Cortex of kidney (tissue), 1 donor: ENCODE measurements at places on chromosomes 1 and 21.

DNA sequence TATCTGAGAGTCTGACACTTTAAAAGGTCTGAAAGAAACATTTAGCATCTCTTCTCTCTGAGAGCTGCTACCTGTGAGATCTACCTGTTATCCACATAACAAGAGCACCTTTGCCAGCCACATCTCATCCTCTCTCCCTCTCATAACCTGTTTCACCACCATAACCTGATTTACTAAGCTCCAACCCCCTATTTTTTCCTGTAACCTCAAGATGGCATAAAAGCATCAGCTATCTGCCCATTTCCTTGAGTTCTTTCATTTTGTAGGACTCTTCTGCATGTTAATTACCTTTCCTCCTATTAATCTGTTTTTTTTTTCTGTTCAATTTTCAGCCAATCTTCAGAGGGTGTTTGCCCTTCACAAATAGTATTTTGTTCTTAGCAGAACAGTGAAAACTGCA, 136.5 kb upstream of the KCNK1 start:
- no peak for DNase-seq

GRCh38 chr1:98315309-98315708, 346.2 kb upstream of the SNX7 start:
- no peak for DNase-seq

DNA sequence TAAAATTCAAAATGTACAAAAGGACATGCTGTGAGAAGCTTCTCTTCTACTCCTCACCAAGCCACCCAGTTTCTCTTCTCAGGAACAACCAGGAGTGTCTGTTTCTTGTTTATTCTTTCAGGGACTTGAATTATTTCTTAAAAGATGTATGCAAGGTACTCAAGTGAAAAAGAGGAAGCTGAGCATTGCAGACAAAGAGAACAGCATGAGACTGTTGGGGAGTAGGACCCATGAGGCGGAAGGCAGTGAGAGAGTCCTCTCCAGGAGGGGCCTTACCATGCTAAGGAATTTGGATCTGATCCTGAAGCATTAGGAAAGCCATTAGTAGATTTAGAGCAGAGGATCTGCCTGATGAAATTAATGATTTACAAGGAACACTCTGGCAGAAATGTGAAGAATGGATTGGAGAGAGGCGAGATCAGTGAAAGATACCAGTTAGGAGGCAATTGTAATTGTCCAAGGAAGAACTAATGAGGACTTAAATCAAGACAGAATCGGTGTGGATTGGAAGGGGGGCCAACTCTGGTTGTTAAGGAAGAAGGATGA, 14.7 kb upstream of the SSX2IP start:
- DNase-seq = no peak

GRCh38 chr1:33332357-33332789, 11.5 kb upstream of the A3GALT2 start:
- no peak for DNase-seq

GRCh38 chr1:111559736-111560279, 56.4 kb upstream of the ADORA3 start:
- no peak for DNase-seq

DNA sequence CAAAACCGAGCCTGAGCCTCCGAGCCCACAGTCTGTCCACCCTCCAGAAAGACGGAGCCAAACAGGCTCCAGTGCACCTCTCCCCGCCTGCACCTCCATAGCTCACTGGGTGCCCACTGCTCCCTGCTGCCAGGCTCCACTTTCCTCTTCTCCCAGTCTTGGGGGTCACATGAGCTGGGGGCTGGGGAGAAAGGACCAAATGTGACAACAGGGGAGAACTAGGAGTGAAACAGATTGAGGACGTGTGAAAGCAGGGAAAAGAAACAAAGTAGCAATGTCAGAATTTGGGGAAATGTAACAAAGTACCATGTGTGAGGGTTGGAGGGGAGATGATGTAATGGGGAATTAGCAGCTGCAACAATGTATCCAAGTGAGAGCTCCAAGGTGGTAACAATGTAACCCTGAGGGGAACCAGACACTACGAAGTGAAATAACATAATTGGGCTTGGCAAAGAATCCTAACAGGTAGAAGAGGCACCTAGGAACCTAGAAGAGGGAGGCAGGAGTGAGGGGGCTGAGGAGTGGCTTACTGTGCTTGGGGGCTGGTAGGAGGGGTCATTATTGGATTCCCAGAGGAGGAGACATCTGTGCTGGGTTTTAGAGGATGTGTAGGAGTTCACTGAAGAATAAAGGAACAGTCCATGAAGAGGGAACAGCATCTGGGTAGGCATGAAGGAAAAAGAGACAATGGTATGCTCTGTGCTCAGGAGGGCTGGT, 12.5 kb downstream of the SDC3 start:
- DNase-seq = no peak

DNA sequence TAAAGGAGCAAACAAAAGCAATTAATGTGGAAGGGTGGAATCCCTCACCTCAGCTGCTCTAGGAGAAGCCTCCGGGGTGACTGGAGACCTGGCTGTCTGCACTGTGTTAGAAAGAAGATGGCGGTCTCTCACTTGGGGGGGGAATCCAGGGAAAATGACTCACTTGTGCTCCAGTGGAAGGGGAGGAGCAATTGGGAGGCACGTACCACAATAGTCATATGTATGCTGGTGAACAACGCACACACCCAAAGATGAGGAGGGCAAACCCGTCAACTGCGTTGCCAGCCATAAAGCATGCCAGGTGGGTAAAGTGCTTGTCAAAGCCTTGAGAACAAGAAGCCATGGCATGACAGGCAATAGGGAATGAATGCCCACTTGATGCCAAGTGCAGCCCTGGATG, 22.1 kb downstream of the PLEKHA6 start:
- DNase-seq = no peak

DNA sequence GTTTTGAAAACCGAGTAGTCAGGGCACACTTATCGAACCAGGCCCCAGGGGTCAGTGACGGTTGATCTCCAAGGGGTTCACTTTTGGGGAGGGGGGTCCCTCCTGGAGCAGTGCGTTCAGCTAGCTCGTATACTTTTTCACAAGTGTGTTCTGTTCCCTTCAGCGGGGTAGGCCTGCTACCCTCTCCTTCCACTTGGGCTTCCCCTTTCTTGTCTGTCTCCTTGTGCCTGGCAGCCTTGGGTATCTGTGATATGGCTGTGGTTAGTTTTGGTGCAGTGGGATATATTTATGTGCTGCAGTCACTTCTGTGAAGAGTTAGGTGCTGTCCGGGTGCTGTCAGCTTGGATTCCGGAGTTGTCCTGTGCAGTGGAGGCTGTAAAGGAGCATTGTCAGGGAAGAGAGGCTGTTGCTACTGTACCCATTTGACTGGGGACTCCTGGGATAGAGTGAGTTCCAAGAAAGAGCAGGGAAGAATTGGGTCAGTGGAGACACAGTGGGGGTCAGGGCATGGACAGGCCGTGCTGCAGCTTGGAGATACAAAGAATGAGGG, 29.7 kb downstream of the ADARB1 start:
- DNase-seq = no peak

DNA sequence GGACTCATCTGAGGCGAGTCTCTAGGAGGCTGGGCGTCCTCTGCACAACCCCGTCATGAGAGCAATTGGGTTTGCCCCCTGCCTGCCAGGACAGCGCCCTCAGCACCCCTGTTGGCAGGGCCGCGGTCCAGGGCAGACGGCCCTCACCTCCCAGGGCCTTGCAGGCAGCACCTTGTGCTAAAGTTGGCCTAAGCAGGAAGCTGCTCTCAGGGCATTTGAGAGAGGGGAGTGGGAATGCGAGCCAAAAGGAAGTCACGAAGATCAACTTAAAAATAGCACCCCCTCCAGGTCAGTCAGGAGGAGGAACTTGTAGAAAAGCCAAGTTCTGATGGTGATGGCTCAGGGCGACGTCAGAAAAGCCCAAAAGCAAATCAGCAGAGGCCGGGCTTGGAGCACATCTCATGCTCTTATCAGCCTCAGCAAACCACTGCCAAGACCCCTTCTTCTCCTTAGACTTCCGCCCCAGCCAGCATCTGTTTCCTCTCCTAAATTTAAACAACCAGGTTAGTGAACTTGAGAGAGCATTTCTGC, 12.6 kb upstream of the ADORA3 start:
- DNase-seq = no peak

DNA sequence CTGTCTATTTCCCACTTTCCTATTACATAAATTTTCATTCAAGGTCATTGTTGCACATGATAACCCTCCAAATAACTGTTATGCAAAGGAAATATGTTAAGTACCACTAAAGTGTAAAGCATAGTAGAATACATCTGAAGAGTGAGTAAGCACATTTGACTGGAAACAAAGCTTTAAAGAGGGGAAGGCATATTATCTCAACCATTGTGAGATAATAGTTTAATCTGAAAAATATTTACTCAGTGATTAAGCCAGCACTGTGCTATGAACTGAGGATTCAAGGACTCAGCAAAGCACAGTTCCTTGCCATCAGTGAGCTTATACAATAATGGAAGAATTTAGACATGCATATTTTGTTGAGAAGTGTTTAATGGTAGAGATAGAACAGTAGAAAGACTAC, 127.4 kb downstream of the HMCN1 start:
- no peak for DNase-seq

GRCh38 chr1:2124446-2125198, 70.0 kb downstream of the FAAP20 start:
- no peak for DNase-seq

DNA sequence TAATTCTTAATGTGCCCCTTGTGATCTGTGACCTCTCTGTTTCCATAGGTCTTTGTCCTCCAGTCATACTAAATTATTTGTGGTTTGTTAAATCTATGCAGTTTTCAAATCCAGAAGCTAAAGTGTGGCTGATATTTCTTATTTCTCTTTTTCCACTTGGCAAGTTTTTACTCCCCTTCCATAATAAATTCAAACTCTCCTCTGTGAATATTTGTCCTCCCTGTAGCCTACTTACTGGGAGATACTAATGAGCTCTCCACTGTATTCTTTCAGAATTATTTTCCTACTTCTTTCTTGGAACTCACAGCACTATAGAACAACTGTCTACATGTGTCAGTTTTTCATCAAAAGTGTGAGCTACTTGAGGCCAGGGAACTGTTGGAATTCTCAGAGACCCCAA, 430.8 kb upstream of the PTBP2 start:
- no peak for DNase-seq

- DNase-seq = no peak
Measured at GRCh38 chr1:109722908-109723691, 11.0 kb downstream of the GSTM5 start.

DNA sequence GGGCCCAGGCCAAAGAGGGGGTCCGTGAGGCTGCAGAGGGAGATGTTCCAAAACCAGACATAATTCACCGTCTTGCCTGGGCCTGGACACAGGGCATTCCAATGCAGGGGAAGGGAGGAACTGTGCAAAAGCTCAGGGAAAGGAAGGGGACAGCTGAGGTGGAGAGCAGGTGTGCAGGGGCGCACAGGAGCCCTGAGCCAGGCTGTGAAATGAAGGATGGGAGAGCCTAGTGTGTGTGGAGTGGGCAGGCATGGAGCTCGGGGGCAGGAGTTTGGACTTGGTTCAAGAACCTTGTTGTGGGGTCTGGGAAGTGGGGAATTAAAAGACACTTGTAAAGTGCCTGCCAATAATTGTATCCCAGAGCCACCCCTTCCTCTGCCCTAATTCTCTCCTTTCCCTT, 2.3 kb downstream of the TNNI1 start:
- no peak for DNase-seq

DNA sequence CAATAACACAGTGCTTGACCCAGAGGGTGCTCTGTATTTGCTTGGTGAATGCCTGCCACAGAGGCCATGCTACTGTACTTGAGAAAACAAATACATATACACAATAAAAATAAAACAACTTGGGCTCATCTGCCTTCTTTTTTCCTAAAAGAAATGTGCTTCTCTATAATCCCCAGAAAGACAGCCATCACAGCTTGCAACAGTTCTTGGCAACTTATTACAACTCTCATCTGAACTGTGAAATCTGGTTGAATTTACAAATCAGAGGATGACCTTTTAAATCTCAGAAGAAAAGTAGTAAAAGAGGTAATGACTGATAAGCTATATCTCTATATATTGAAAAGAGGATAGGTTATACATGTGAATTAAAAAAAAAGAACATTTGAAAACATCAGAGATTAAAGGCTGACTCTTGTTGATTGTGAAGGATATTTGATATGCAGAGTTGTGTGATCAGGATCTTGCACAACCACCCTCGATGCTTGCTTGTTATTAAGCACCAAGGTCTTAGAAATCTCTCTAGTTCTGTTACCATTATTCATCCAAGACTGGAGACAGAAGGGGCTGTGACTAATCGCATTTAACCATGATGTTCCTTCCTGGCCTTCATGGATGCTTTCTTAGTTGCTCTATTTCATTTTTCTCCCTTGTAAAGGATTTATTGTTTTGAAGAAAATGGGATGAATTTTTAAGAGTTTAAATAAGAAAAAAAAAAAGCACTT, 213.4 kb downstream of the APP start:
- no peak for DNase-seq

- DNase-seq = no peak
Measured at GRCh38 chr21:45248893-45249381, 38.8 kb downstream of the POFUT2 start.

GRCh38 chr21:32412162-32413014, at the start of gene EVA1C:
EVA1C (plus strand) TSS chr21:32412706; CDS start chr21:32412854, 148 bp downstream.
- DNase-seq = peak; percentile 13

DNA sequence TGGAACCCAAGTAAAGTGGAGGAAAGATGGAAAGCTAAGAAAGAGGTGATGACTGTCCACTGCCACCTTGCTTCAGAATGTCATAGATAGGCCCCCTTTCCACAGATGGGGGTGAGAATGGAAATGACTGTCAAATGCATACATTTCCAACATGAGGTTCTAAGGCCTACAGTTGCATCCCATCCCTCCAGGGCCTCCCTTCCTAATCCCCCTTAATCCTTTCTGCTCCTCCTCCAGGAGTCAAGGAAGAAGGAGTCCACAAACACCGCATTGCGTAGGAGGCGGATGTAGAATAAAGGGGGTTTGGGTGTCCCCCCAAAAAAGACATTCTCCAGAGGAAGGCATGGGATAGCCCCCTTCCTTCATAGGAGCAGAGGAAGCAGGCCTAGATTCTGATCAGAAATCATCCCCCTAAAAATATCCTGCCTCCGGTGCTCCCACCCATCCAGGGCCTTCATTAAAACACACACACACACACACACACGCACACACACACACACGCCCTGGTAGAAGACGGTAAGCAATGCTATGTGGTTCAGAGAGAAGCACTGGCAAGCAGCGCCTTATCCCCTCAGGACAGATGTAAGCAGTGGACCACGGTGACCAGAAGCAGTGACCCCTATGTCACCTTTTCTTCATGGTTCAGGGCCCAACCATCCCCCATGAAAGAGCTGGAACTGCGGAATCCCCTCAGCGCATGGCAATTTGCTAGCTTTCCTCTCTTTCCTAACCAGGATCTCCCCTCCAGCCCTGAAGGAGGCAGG, 2.0 kb downstream of the SV2A start:
- no peak for DNase-seq

GRCh38 chr1:110272045-110272444, 61.9 kb downstream of the KCNC4 start:
- DNase-seq = no peak

GRCh38 chr21:44353191-44353970, at the start of gene TRPM2:
TRPM2 (plus strand) TSS chr21:44353621; CDS start chr21:44353701, 80 bp downstream.
- no peak for DNase-seq

- no peak for DNase-seq
Measured at GRCh38 chr1:36231191-36231590, 6.9 kb downstream of the THRAP3 start.

- DNase-seq = no peak
Measured at GRCh38 chr1:31891280-31891679, 46.9 kb downstream of the PTP4A2 start.
